ENCODE measurements at places on chromosomes 7 and 10.

DNA sequence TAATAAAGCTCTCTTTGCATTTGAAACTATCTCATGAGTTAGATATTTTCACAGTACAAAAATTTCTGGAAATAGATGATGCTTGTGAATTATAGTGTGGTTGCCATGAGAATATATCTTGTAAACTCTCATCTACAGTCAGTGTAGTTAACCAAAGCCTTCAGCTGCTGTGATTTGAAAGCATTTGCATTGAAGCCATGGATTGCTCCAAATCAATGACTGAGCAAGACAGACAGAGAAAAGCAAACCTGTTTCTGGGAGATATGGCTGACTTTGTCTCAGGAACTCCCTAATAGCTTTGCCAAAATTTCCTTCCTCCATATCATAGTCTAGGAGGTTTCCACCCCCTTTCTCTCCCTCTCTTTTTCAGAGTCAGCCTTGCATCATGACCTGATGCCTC lies 955.3 kb downstream of the REEP3 start:
- DNase-seq = no peak

- no peak for DNase-seq
Measured at GRCh38 chr10:125626671-125627070, 56.3 kb downstream of the TEX36 start.

GRCh38 chr7:16586081-16586874 lies 59.3 kb downstream of the ANKMY2 start:
- no peak for DNase-seq

GRCh38 chr10:100325158-100325557 lies 4.9 kb downstream of the PKD2L1 start:
- DNase-seq = no peak

DNA sequence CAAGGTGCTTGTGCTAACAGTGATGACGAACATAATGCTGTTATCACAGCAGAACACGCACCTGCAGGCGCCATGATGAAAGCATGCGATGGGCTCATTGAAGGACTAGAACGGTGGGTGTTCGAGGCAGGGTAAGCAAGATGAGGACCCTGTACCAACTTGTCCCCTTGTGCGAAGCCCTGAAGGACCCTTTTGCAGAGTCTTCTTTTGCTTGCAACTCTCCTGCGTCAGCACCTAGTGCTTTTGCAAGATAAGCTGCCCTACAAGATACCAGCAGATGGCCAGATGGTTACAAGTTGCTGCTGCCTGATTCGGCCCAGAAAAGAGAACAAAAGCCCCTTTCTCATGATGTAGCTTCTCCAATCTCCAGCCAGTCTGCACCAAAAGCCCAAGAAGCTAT lies 4.2 kb upstream of the IL15RA start:
- no peak for DNase-seq

DNA sequence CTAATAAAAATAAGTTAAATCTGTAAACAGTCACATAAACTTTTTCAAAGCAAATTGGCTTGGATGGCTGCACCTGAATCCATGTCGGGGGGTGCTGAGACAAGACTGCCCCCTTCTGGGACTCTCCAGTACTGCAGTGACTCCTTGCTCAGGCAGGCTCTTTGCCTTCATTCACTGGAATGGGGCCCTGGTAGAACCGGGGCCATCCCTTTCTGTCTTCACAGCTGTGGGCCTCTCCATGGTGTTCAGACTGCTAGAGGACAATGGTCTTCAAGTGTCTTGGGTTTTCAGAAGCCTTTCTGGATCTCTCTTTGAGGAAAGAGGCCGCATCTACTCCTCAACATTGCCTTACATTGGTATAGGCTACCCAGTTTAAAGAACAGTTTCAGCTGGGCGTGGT lies 16.1 kb upstream of the IMPDH1 start:
- peak; percentile 23 for DNase-seq

- DNase-seq = no peak
Measured at GRCh38 chr7:41826641-41827040, 123.8 kb upstream of the INHBA start.

GRCh38 chr7:155792315-155792960 lies 19.8 kb downstream of the SHH start:
- no peak for DNase-seq

DNA sequence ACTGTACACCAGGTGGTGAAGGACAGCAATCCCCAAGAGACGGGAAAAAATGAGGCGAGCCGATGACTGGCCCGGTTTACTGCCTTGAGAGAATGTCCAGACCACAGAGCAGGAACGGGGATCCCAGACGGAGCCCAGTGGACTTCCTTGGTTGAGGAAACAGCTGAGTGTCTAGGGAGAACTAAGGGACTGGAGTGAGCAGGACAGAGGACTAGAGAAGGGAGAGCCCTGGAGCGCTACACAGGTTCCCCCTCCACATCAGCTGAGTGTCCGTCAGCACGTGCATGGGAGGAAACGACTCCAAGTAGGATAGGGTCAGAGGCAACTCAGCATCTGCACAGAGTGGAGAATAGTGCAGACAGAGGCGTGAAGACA lies 7.1 kb upstream of the WDR86 start:
- DNase-seq = no peak

GRCh38 chr7:121016966-121017365 lies 28.5 kb downstream of the CPED1 start:
- no peak for DNase-seq

DNA sequence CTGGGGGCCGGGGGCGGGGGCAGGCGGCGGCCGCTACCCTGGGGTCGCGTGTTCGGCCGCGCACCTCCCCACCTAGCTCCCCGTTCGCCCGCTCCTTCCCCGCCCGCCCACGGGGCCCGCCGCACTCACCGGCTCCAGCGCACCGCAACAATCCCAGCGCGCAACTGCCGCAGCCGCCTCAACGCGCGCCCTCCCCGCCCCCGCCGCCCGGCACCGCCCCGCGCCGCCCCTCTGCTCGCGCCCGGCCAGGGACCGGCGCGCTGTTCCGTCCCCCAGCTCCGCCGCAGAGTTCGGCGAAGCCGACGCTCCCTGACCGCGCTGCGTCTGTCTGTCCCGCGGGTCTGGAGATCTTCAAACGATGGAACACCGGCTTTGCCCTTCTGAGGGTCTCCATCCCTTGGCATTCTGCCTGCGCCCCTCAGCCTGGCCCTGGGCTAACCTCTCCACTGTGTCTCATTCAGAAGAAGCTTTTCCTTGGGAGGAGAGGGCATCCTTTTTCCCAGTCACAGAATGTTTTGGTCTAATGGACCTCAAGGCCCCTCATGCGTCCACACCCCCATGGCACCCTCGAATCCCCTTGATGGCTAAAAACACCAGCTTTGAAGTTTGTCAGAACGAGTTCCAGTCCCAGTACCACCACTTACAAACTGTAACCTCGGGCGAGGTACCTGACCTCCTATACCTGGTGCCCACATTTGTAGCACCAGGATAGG lies at the start of gene NT5C2:
Gene NT5C2 (minus strand): TSS at position 166 of the 713 bp plus-strand sequence. CDS start 18,314 bp downstream, outside the sequence.
- DNase-seq = peak; percentile 80

- no peak for DNase-seq
Measured at GRCh38 chr7:115410434-115410820, 488.5 kb downstream of the MDFIC start.

GRCh38 chr7:5634107-5634950 lies 147.1 kb downstream of the RNF216 start:
- peak; percentile 26 for DNase-seq

DNA sequence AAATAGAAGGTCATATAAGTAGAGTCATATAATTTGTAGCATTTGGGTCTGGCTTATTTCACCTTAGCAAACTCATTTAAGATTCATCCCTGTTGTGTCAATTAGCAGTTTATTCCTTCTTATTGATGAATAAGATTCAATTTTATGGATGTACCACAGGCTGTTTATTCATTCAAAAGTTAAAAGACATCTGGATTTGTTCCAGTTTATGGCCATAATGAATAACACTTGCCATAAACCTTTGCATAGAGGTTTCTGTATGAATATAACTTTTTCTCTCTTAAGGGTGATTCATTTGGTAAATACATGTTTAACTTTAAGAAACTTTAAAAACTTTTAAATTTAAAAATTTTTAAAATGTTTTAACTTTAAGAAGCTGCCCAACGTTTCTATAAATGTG lies 66.4 kb downstream of the CPED1 start:
- DNase-seq = no peak

GRCh38 chr7:115146148-115146547 lies 224.3 kb downstream of the MDFIC start:
- peak; percentile 15 for DNase-seq

DNA sequence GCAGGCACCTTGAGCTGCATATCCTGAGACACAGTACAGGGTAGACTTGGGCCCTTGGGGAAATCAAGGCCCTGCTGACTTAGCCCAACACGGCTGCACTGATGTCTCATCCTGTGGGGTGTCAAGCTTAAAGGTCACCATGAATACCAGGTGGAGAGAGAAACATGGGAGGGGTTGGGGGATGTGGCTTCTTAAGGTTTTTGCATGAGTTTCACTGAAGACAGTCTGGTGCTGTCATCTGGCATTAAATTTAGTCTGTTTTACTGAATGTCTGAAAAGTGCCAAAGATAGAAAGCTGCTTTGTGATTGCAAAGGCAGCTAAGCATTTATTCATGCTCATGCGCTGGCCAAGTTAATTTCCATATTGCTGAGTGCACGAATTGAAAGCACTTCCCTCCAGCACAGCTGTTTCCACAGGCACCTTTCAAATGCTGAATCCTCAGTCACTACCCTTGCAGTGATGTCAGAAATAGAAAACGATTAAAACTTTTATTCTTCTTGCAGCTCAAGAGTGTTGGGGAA lies 102.1 kb downstream of the OSBPL3 start:
- no peak for DNase-seq

- no peak for DNase-seq
Measured at GRCh38 chr7:135971366-135971725, 5.8 kb downstream of the MTPN start.

GRCh38 chr7:19202599-19202998 lies 57.4 kb upstream of the FERD3L start:
- no peak for DNase-seq

GRCh38 chr10:90192825-90193224 lies 491.4 kb downstream of the KIF20B start:
- no peak for DNase-seq

DNA sequence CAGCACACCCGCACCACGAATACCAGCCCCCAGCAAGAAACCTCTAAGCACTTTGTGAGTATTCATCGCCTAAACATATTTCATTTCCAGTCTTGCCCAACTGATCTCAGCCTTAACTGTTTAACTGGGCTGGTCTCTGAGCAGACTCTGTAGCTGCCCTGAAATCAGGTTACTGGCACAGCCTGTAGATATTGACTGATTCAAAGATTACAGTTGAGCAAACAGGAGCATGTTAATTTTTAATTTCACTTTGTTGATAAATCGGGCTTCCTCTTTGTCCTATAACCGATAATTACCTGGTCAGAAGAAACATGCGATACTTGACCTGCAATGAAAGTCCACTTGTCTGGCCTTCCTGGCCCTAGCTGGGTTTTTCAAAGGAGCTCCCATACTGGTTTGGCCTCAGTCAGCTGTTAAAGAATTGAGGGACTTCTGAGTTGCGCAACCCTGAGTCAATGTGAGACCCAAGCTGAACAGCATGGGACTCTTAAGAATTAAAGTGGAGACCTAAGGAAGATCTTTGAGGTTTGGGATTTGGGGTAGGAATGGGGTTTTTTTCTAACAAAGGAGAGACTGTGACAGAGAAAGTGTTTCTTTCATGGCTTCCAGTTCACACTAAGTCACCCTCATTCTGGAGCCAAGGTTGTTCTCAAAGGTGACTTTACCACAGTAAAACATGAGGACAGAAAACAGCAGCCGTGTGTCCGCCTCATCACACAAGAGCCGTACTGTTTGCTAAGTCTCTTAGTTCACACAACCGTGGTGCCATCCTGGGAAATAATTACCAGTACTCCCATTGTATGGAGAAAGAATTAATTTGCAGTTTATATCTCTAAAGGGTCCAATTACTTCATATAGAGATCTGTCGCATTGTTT lies 75.9 kb downstream of the PPP1R3C start:
- no peak for DNase-seq

DNA sequence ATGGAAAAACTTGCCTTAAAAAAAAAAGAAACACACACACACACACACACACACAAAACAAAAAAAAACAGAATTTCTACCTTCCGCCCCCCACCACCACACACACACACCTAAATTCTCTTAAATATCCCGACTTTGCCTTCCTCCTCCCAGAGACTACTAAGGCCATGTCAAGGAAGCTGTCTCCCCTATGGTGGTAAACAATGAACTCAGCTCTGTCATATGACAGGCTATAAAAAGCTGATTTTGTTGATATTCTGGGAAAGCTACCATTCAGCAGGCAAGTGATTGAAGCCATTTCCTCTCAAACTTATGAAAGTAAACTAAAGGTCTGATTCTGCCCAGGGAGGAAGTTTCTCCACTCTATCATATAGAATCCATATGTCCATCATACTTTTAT lies 471.0 kb downstream of the GFRA1 start:
- no peak for DNase-seq

Measured in pancreas (tissue), 10 donors.